ENCODE measurements at places on chromosomes 7 and 10.

DNA sequence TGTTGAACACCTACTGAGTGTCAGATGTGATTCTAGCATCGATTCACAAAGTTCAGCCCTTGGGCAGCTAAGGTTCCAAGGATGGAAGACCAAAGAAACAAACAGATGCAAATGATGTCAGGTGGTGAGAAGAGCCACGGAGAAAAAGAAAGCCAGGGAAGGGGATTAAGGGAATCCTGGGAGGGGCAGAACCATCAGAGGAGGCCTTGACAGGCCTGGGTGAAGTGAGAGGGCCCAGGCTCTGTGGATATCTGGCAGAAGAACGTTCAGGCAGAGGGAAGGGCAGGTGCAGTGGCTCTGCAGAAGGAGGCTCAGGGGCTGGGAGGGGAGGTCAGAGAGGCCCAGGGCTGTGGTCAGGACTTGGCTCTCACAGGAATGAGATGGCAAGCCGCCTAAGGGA, 90.4 kb downstream of the C10orf105 start:
- DNase-seq, result no peak

DNA sequence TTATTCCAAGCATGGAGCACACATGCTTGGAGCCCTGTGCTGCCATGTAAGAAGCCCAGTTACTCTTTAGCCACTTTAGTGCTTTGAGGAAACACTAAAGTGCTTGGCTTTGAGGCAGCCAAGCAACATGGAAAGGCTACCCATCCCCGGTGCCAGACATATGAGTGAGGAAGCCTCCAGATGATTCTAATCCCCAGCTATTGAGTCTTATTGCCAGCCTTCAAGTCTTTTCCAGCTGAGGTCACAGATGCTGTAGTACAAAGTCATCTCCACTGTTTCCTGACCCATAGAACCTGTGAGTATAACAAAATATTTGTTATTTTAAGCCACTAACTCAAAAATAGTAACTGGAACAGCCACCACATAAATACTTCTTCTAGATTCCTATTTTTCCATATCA, 91.4 kb upstream of the CYP26C1 start:
- DNase-seq, result no peak

GRCh38 chr10:14349081-14349480, 18.4 kb upstream of the FRMD4A start:
- no peak for DNase-seq

DNA sequence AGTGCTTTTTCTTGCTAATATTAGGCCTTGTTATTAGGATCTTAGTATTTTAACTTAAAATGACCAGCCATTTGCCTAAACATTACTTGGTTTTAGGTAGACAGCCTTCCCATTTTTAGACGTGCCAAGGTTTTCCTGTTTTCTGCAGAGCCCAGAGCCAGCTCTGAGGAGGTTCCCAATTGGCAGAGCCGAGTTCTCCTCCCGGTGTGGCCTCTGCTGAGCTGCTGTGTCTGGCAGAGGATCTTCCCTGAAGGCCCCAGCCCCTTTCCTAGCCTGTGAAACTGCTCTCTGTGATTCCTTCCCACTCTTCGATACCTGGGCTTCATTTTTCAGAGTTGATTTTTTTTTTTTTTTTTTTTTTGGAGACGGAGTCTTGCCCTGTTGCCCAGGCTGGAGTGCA, 91.4 kb downstream of the EEPD1 start:
- DNase-seq, result peak; percentile 72

GRCh38 chr10:86061278-86062197, 305.1 kb downstream of the GRID1 start:
- DNase-seq, result peak; percentile 89

DNA sequence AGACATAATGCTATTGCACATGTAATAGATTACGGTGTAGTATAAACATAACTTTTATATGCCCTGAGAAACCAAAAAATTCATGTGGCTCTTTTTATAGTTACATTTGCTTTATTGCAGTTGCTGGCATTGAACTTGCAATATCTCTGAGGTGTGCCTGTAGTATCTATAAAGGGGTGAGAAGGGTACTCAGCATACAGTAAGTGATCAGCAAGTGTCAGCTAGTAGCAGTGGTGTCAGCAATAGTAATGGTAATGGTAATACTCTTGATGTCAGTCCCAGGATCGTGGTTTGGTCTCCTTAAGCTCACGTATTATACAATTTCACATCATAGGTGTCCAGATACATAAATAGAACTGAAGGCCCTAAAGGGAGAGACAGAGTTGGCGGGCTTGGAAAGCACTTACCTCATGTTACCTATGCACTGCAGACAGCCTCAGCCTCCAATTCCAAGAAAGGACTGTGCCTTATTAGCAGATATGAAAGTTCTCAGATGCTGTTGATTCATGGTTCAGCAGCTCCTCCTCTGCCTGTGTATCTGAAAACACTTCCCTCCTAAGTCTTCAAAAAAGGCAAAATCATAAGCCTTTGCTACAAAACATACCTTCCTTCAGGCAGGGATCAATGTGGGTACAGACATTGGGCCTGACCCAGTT, 6.6 kb upstream of the GIMAP7 start:
- no peak for DNase-seq

GRCh38 chr7:142770661-142771352, at the start of gene PRSS2:
Gene PRSS2, plus strand, starts transcription at chr7:142770970. Its CDS starts 13 bp downstream, at chr7:142770983.
- DNase-seq, result no peak

DNA sequence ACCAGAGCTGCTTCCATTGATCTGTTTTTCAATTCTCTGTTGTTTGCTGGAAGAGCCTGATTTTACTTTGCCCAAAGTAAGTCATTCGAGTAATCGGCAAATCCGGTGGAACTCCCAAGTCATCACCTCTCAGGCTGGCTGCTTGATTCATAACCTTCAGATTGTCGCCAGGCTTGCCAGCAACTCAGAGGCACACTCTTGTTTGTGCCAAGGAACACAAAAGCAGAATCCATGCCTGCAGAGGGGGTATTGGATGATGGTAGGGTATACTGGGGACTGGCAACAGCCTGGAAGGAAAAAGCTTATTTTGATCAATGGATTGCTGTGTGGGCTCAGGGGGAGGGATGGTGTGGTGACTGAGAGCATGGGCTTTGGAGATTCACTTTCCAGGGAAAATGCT, 542.4 kb downstream of the SORCS3 start:
- no peak for DNase-seq

DNA sequence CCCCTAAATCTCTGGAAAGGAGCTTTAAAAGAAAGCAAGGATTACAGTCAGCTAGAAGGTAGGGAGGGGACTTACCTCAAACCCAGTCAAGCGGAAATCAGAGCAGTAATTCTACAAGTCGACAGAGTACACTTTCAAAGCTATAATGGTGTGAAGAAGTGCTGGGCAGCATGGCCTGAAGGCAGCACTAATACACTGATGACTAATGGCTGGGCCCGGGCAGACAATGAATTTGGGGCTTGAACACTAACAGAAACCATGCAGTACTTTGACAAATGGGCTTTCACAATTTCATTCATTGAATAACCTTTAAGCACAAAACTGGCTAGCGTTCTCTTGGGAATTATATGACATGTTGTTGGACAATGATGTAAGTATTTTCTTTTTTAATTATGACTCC, 4.7 kb downstream of the GLI3 start:
- peak; percentile 90 for DNase-seq

DNA sequence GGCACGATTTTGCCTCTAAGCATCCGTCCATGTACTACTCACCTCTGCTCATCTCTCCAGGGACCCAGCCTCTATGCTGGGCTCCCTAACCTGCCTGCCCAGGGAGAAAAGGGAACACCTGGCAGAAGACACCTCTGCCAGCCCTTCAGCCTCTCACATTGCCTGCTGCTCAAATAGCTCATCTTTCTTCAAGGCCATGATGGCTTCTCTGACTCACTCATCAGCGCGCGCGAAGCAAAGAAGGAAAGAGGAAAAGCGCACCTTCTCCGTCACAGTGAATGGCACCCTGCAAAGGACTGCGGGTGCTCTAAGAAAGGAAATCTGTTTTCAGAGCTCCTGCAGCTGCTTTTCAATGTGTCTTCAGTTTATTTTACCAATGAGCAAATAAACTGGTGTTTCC, 174.0 kb downstream of the PRKAG2 start:
- DNase-seq, result no peak

DNA sequence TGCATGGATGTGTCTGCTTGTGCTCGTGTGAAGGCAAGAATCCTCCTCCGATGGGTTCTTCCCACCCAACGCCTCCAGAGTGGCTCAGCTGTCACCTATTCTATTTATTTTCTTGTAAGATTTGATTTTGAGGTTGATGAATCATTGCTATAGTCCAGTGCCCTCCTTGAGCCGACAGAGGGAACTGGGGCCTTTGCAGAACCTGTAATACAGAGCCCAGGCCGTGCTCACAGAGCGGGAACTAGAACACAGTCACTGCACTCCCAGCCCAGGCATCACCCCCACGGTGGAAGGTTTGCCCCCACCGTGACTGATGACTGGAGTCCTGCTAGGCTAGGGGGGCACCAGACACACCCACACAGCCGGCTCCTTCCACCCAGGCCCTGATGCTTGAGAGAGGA, 2.0 kb downstream of the RARRES2 start:
- DNase-seq, result no peak

GRCh38 chr7:42688056-42688371, 223.9 kb downstream of the C7orf25 start:
- DNase-seq, result no peak

DNA sequence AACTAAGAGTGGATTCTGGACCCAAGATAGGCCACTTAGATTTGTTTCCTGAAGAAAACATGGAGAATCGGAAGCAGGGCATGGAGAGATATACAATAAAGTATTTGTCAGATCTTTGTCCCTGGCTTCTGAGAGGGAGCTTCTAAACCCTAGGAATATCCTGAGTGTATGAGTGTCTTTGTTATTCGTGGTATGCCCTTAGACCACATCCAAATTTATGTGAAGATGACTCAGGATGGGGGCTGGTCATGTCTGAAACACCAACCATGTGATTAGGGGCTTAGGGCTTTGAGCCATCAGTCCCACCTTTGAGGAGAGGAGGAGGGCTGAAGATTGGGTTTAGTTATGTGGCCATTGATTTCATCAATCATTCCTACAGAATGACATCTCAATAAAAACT, 69.7 kb upstream of the PLPP4 start:
- no peak for DNase-seq

DNA sequence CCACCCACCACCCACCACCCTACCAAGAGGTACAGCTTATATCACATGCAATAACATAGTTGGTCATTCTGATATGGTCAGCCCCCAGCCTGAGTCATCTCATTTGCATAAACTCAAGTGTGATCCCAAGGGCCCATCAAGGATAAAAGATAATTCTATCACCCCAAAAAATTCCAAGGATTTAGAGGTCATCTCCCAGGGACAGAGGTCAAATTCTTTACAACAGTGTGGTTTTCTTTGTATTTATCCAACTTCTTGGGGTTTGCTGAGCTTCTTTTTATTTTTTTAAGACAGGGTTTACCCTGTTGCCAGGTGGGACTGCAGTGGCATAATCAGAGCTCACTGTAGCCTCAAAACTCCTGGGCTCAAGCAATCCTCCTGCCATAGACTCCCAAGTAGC, 9.4 kb upstream of the GTPBP10 start:
- DNase-seq, result no peak

DNA sequence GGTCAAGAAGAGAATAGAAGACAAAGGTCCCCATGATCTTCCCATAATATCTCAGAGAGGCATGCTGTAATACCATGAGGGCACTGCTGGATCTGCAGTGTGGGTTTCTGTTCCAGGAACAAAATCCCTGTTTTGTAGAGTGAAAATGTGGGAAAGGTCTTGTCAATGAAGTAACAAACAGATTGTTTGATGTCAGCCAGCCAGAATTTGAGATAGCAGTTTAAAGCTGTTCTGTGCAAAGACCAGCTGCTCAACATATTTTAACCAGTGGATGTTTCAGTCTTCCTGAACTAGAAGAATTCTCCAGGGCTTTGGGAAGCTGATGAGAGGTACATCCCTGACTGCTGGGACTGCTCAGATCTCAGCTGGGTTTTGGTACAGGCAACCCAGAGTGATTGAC, 1012.5 kb downstream of the DNAJB9 start:
- DNase-seq, result peak; percentile 2

DNA sequence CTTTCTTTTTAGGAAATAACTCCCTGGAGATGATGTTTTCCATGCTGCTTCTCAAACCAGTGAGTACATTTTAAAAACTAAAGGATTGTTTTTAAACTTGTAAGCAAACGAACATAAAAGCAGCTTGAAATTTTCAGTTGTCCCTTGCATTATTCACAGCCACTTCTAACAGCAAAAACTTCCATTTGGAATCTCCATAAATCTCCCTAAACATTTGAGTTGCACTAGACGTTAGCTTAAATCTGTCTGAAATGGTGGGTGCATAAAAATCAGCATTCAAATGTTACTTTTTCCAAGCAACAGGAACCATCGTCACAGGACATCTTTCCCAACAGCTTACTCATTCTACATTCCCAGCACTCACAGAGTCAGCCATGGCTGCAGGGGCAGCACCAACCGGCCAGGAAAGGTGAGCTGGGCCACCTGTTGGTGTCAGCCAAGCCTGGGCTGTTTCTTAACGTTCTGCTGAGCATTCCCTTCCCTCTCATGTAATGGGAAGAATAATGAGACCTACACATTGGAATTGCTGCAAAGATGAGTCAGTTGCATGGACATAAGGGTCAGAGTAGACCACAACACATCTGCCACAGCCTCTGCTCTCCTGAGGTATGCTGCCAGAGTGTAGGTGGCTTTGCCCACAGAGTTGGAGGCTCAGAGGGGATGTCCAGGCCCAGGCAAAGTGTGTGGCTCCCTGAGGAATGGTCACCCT, 163.2 kb downstream of the TNS3 start:
- no peak for DNase-seq

- DNase-seq, result peak; percentile 48
Measured at GRCh38 chr7:117004899-117005298, 51.6 kb downstream of the ST7 start.

DNA sequence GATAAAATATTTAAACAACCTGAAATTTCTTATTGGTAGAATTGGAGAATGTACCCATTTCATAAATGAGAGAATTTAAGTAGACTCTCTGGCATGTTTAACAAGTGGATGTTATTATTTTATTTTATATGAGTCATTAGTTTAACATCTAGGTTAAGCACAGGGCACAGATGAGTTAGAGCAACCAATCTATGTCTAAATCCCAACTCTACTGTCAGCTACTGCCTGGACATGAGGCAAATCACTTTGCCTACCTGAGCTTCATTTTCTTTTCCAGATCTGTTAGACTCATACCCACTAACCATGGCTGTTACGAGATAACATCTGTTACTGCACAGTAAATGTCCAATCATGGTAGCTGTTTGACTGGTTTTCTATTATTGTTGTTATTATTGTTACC, 251.1 kb downstream of the INHBA start:
- no peak for DNase-seq

DNA sequence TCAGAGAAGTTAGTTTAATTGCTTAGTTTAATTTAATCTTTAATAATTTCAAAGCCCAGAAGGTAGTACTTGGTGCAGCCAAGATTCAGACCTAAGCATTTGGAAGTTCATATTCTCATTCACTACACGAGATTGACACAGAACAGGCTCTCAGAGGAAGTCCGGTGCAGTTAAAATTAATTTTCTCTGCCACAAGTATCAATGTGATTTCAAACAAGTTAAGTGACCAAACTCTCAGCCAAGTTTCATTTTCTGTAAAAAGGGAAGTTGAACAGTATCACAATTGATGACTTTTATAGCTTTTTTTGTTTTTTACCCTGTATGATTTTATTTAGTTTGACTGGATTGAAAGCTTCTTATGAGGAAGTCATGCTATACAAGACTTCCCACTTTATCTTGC, 1494.9 kb upstream of the LRRTM3 start:
- no peak for DNase-seq

Measured in umbilical cord (tissue), 2 donors.